ENCODE measurements at places on chromosomes 7 and 10.
A peak's percentile ranks its signal among the peaks of the same experiment; 100 is the strongest.

- no peak for DNase-seq
Observed at GRCh38 chr10:76270464-76270863, 839.0 kb downstream of the LRMDA start.

DNA sequence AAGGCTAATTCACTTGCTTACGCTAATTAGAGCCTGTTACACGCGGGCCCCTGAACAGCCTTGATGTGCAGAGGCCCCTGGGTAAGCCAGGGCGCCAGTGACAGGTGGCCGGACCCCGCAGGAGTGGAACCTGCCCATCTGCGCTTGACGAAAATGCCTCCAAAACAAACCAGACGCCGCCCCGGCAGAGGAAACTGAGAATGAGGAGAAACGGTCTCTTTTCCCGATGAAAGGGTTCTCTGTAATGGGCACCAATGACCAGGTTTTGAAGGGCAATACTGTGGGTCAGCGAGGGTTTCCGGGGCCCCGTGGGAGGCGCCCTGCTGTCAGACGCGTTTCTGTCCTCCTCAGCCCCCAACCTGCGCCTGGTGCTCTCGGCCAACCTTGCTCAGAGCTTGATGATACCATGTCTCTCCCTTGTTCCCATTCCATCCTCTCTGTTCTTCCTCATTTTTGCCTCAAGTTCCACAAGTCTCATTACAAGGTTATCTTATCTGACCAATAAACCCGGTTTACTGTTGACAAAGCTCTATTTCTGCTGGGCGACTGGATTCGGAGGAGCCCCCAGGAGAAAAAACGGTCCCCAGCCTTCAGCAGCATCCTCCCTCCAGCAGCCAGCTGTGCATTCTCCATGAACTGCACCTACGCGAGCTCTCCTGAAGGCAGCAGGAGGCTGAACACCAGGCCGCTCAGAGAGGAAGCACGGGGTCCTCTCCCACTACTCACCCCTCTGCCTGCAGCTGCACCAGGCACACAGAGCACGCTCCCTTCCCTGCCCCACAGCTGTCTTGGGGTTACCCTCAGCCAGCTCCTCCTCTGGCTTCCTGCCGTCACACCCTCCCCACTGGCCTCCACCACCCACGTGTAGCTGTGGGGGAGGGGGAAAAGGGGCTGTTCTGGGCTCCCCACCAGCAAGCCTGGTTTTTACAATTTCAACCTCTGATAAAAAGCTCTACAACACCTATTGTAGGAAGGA, 202.0 kb downstream of the MAD1L1 start:
- no peak for DNase-seq

DNA sequence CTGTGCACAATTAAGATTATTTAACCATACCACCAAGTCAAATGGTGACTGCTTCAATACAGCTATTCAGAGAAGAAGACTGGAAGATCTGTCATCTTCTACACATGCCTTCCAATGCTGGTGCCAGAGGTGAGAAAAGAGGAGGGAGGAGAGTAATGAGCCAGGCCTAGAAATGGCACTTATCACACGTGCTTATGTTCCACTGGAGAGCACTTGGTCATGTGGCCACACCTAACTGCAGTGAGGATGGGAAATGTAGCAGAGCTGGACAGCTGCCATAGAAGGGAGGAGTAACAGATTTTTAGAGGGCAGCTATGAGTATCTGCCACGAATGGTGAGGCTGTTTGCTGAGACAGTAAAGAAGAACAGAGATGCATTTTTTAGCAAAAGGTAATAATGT, 77.1 kb downstream of the MPLKIP start:
- no peak for DNase-seq

GRCh38 chr10:76265441-76266113, 834.2 kb downstream of the LRMDA start:
- DNase-seq = no peak

- DNase-seq = no peak
Observed at GRCh38 chr7:15323550-15323949, 238.3 kb downstream of the AGMO start.

- no peak for DNase-seq
Observed at GRCh38 chr7:156607332-156608172, 33.0 kb upstream of the RNF32 start.

DNA sequence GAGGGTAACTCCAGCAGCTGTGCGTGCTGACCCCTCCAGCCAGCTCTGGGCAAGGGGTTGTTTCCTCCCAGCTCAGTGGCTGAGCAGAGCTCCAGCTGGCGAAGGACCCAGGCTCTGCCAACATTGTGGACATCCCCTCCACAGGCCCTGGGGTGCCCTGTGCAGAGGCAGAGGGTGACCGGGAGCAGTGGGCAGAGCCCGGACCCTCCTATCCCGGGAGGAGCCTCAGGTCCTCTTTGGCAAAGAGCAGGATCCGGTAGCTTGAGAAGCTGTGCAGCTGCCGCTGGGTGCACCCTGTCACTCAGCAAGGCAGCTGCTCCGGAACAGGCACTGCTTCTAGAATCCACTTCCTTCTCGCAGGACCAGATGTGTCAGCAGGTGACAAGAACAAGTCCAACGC, 175.9 kb downstream of the EBF3 start:
- no peak for DNase-seq

GRCh38 chr7:45131891-45132290, 20.4 kb upstream of the TBRG4 start:
- DNase-seq = no peak

DNA sequence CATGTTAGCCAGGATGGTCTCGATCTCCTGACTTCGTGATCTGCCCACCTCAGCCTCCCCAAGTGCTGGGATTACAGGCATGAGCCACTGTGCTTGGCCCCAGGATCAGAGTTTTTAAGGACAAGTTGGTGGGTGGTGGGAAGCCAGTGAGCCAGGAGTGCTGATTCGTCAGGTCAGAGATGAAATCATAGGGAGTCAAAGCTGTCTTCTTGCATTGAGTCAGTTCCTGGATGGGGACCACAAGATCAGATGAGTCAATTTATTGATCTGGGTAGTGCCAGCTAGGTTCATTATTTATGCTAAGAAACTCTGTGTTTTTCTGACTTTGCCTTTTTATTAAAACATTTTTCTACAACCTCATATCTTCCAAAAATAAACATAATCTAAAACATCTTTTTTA, 423.8 kb downstream of the ARL4A start:
- no peak for DNase-seq

DNA sequence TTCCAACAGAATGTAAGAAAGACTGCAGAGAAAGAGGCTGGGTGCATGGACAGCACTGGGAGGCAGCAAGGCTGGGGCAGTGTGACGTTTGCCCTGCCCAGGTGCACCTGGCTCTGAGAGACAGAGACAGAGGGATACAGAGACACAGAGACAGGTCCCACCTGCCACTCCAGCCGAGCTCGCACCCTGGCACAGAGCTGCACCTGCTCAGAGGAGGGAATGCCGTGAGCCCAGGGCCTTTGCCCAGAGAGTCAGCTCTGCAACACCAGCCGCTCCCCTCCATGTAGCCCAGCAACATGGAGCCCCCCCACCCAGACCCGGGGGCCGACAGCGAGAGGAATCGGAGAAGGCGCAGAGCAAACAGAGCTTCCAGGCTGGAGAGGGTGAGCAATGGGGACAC, 35.3 kb upstream of the PROSER2 start:
- no peak for DNase-seq

DNA sequence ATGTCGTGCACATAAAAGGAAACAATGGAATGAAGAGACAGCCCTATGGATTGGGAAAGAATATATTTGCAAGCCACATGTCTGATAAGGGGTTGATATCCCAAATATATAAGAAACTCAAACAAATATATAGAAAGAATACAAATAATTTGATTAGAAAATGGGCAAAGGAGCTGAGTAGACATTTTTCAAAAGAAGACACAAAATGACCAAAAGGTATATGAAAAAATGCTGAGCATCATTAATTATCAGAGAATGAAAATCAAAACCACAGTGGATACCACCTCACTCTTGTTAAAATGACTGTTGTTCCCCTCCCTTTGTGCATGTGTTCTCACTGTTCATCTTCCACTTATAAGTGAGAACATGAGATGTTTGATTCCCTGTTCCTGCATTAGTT, 175.3 kb downstream of the CNTNAP2 start:
- no peak for DNase-seq

GRCh38 chr10:9357471-9357870, 1303.0 kb downstream of the GATA3 start:
- DNase-seq = no peak

DNA sequence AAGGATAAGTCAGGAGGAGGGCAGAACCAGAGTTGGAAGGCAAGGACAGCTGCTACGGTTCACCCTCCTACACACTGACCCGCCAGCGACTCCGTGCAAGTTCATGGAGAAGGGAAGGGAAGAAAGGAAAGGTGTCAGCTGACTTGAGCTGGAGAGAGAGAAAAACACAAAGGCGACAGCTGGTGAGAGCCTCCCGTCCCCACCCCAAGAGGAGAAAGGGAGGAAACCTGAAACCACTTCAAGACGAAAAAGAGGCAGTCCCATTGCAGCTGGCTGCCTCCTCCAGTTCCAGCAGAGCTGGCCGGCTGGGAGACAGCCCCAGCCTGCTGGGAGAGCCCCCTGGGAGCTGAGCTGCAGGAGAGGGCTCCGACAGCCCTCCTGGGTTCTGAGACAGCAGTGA, 75.2 kb downstream of the PARD3 start:
- no peak for DNase-seq

DNA sequence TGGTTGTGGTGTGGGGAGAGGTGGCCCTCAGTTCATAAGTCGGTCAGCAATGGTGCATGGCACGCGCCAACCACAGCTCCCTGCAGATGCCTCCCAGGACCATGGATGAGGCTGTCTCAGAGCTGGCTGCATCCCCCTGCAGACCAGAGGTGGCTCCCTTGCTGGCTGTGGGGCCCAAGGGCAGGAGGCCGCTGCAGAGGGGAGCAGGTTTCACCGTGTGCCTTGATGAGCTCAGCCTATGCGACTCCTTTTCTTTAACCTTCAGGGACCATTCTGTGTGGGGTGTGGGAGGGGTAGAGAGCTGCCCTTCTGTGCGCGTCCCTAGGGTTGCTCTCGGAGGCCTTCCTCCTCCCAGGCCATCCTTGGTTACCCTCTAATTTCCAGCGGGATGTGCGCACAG, 152.4 kb downstream of the ACTR3B start:
- no peak for DNase-seq

GRCh38 chr7:2680792-2681490, 7.1 kb upstream of the AMZ1 start:
- peak; percentile 23 for DNase-seq

DNA sequence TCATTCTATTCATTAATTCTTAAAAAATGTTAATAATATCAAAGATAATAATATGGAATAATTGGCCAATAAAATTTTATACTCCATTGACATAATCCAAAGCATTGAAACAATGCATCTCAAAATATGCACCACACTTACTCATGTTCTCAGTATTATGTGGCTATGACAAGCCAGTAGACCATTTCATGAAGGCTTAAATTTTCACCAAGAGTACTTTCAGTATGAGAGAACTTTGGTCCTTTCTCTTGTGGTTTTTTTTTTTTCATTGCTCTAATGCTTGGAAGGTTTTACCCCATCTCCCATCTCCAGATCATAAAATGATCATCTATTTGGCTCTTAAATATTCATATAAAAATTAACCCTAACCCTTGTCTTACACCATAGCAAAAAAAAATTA, 45.5 kb upstream of the TMEM140 start:
- DNase-seq = no peak

DNA sequence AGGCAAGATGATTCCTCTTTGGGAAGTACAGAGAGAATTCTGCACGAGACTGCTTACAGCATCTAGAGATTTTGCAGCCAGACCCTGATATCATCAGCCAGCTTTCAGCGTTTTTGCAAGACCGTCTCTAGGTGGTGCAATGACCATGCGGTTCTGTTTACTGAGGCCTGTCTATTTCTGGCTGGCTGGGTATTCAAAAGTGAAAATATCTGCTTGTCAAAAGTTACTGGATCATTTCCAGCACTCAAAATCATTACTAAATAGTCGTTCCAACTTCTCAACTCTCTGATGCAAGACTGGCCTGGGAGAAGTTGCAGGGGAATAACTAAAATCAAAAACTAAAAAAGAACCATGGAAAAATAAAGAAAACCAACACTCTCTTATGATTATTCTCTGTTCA, 240.1 kb downstream of the ELMO1 start:
- peak; percentile 3 for DNase-seq

DNA sequence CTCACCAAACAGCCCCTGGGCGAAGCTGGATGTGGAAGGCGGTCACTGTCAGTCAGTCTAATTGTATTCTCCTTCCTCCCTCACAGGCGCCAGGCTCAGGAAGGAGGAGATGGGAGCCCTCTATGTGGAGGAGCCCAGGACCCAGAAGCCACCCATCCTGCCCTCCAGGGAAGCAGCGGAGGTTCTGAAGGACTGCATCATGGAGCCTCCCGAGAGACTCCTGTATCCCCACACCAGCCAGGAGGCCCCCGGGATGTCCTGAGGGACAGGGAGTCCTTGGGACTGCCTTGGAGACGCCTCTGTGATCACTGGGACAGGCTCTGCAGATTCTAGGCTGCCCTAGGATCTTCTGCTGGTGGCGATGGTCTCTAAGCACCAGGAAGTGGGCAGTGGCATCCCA, 9.7 kb upstream of the ATP6V0E2 start:
- DNase-seq = no peak

DNA sequence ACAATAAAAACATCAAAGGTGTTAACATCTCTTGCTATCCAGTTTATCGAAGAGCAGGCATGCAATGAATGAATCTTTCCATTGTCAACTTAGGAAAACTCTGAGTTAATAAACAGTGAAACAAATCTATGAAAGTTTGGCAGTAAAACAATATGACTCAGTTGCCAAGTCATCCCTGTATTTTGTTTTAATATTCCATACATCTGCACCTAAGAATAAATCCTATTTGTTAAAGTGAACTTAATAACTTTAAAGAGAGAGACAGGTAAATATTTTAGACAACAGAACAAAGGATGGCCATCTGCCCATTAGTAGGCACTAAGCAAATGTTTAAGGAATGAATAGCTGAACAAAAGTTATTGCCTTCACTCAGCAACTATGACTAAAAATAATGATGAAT, 700.5 kb upstream of the CELF2 start:
- DNase-seq = no peak

- no peak for DNase-seq
Observed at GRCh38 chr7:117190104-117190503, 132.8 kb downstream of the WNT2 start.

DNA sequence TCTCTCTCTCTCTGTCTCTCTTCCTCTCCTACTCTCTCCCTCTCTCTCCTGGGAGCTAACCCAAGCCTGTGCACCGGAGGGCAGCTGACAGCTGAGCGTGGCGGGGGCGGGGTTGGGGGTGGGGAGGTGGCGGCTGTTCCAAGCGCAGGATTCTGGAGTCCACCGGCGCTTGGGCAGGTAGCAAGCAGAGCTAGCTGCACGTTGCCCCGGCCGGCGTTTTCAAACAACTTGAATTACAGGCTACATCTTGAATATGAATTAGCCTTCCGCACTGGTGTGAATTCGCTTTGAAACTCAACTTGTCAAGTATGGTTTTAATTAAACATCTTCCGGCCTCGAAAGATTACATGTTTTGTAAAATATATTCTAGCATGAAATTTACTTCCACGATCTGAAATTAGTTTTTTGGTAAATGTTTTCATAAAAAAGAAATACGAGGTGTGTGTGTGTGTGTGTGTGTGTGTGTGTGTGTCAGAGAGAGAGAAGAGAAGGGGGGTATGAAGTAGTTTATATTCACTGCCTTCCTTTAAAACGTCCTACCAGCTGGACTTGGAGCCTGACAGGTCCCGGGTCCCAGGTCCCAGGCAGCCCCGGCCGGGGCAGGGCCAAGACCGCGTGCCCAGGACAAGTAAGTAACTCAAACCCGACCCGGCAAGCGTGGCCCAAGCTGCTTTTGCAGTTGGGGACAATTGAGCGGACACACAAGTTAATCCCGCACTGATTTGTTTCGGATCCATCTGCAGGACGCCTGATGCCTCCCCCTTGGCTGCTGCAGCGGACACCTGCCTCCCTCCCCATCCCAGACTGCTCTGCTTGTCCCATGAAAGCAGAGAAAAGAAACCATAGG, 9.0 kb upstream of the DLX6 start:
- no peak for DNase-seq

- no peak for DNase-seq
Observed at GRCh38 chr10:120776442-120776841, 74.7 kb upstream of the WDR11 start.

Measured in activated CD8-positive, alpha-beta memory T cell treated with anti-CD3 and anti-CD28 coated beads for 1 hour (primary cell).